ENCODE measurements at places on chromosomes 1 and 21.

GRCh38 chr1:205669341-205670149, 10.8 kb downstream of the SLC45A3 start:
- DNase-seq, result no peak

DNA sequence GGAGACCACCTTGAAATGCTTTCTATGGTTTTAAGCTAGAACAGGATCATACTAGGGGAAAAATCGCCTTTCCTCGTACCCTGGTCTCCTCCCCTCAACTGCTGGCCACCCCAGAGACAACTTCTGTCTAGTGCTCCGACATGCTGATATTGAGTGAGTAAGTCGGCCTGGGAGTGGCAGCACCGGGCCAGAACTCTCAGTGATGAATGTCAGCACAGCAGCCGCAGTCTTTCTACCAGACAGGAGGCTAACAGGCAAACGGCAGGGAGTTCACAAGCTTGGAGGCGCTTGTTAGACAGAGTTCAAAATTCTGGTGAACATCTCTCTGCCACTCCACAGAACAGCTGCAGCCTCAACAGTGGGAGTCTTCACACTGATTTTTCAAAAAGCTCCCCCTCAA, 716.9 kb downstream of the ADGRL2 start:
- peak; percentile 27 for DNase-seq

- DNase-seq, result no peak
These were observed 11.4 kb upstream of the DNASE2B start for GRCh38 chr1:84386716-84387479.

DNA sequence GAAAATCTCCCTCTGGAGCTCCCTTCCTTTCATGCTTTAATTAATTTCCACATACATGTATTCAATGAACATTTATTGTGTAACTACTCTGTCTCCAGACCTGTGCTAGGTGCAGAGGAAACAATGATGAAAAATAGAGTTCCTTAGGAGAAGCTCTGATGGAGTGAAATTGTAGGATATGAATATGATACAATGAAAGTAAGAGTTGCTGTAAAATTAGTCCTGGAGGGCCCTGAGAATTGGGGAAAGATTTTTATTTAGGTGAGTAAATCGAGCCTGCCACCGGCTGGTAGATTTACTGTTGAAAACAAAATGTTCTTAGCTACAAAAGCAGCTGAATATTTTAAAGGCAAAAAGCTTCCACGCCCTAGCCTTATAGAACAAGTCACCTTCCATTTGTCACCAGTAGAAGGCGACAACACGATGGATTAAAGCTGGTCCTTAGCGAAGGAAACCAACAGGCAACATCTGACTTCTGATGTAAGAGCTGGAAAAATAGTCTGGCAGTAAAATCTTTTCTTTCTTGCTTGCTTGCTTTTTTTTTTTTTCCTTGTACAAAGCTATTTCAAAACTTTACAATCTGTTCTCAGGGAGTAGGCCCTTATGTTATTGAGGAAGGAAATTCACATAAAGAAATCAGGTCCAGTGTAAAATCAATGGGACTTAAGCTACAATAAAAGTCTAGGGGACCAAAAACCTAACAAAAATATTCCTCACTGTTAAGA, 82.0 kb upstream of the ROR1 start:
- DNase-seq, result no peak

- no peak for DNase-seq
These were observed 78.7 kb upstream of the TSPAN2 start for GRCh38 chr1:115168026-115168425.

DNA sequence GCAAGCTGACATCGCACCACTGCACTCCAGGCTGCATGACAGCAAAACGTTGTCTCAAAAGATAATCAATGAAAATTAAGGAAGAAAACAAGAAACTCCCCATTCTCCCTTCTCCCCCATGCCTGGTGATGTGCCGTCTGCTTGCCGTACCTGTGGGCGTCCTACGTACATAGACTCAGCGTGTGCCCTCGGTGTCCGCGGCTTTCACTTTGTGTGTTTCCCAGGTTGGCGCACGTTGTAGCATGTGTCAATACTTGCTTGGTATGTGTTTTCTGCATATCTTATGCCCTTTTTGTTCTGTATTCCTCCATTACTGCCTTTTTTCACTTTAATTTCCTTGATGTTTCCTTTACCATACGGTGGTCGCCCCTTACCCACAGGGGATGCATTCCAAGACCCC, 53.8 kb downstream of the PCNT start:
- no peak for DNase-seq

GRCh38 chr1:54287801-54288211, 87.8 kb downstream of the MRPL37 start:
- no peak for DNase-seq

DNA sequence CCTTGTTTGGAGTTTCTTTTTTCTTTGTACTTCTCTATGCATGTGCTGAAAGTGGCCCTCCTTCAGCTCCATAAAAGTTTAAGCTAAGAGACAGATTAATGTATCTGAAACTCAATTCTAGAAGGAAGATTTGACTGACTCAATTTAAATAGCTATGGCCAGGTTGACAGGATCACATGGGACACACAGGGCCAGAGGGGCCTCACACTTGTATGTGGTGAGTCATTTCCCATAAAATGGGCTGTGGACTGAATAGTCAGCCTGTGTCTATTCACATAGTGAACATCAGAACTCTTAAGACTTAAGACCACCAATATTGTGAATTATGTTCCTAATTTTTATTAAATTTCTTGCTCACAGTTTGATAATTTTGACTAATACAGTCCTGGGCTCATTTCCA, 45.7 kb upstream of the DEPDC1 start:
- DNase-seq, result no peak
